Activated CD4-positive, alpha-beta T cell treated with anti-CD3 and anti-CD28 coated beads for 36 hours (primary cell): ENCODE measurements at places on chromosomes 7 and 10.

DNA sequence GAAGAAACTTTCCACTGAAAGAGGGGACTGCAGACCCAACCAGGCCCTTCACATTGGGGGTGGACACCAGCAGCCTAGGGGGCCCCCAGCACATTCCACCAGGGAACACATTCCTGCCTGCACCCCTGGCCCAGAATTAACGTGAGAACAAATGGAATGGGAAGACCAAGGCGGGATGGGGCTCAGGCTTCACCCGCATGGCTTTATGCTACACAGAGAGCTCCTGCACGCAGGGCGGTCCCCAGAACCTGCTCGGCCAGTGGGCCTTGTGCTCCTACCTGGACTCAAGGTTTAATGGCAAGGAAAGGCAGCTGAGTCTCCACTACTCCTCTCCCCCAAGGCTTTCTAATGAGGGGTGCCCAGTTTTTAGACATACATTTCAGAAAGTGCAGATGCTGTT lies 146.3 kb upstream of the GPR26 start:
- DNase-seq: no peak

GRCh38 chr10:50794490-50794889 lies 54.8 kb downstream of the ASAH2B start:
- DNase-seq: no peak

DNA sequence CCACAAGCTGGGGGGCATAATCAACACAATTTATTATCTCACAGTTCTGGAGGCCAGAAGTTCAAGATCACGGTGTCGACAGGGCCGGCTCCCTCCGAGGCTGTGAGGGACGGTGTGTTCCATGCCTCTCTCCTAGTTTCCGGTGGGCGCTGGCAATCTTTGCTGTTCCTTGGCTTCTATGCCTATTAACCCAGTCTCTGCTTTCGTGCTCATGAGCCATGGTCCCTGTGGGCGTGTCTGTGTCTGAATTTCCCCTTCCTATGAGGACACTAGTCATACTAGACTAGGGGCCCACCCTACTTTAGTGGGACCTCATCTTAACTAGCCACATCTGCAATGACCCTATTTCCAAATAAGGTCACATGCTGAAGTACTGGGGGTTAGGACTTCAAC lies 29.4 kb downstream of the HIPK2 start:
- DNase-seq: no peak

GRCh38 chr7:7223250-7223649 lies 40.9 kb downstream of the C1GALT1 start:
- peak; percentile 11 for DNase-seq

GRCh38 chr7:7178906-7179305 lies 3.4 kb upstream of the C1GALT1 start:
- DNase-seq: no peak

GRCh38 chr7:22594020-22594419 lies 94.0 kb upstream of the STEAP1B start:
- no peak for DNase-seq

GRCh38 chr10:25639646-25640045 lies 294.4 kb upstream of the MYO3A start:
- DNase-seq: no peak

GRCh38 chr10:94052866-94053791 lies 59.4 kb downstream of the PLCE1 start:
- no peak for DNase-seq

GRCh38 chr7:155324918-155325235 lies 27.2 kb downstream of the INSIG1 start:
- DNase-seq: no peak

DNA sequence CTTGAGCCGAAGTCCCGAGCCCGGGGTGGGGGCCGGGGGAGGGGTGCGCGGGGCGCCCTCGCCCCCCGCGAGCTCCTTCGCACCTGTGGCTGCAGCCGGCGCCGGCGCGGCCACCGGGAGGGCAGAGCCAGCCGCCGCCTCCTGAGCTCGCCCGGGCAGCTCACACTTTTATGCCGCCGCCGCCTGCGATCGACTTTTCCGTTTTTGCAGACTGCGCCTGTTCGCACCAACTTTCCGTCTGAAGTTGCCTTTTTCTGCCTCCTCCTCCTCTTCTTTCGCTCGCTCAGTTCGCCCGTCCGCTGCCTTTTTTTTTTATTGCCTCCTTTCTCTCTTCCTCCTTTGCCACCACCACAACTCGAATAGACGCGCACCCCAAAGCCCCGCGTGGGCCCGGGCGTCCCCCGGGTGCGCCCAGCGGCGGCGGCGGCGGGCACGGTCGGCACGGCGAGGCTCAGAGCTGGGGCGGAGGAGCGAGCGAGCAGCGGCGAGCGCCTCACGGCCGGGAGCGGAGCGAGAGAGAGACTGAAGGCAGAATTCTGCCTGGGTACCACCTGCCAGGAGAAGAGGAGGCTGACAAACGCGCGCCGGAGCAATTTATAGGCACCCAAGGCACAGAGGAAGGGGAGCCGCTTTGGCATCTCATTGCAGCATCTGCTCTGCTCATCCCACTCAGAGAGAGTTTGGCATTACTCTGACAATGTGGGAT lies at the start of gene C1QL3:
C1QL3 (minus strand) TSS at position 569 of the 706 bp plus-strand sequence. CDS start 814 bp downstream, outside the sequence.
- peak; percentile 67 for DNase-seq

GRCh38 chr10:50528206-50528605 lies 95.5 kb downstream of the SGMS1 start:
- no peak for DNase-seq

GRCh38 chr10:82575318-82575717 lies 700.3 kb downstream of the NRG3 start:
- no peak for DNase-seq

DNA sequence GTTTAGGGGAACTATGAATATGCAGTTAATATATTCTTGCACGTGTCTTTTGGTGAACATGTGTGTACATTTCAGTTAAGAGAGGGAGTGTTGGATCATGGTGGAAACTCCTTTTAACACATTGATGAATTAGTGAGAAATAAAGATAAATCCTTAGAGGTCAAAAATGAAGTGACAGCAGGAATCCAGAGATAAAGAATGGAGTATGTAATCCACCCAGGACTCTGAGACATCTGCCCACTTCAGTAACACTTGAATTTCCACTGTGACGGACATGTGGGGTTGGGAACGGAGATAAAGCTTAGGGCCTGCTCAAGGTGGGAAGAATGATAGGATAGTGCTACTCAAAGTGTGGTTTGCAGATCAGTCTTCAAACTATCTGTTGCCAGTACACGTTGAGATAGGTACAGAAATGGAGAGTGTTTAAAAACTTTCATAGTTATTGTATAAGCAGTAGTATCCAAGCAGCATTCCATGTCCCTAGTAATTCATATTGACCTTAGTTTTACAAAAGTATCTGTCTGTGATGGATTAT lies 6.6 kb upstream of the RELN start:
- DNase-seq: no peak

GRCh38 chr10:83555264-83555663 lies 584.0 kb upstream of the GHITM start:
- no peak for DNase-seq

DNA sequence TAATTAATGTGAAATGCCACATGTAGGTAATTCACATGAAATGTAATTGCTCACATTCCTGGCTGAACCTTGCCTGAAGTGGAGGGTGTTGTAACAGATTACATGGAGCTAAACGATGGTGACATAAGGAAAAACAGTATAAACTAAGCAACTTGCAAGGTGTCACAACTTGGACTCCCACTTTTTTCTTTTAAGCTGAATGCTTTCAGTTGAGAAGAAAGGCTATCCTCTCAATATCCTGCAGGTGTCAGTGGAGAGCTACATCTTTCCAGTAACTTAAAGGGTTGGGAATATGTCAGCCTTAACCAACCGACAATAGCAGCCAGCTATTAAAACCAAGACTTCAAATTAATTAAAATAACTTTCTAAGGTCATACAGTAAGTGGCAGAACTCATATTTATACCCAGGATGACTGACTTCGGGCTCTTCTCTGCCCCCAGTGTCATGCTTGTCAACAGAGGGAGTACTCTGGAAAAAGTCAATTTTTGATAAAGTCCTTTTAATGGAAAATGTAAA lies 33.7 kb downstream of the NRBF2 start:
- no peak for DNase-seq

- no peak for DNase-seq
Measured at GRCh38 chr7:90236721-90237289, 8.2 kb upstream of the CFAP69 start.

DNA sequence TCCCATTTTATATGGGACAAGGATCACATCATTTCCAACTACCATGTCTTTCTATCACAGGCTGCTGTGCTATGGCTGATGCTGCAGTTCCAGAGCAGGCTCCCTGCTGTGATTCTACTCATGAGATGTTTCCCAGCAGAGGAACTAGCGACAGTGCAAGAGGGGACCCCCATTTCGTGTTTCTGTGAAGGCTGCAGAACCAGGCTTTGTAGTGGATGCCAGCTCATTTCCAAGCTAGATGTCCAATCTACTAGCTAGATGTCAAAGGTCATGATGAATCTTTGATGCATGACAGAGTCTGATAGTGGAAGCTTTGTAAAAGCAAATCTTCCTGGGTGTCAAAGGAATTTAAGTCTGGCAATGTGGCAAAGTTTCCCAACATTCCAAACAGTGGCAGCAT lies 21.2 kb upstream of the MYO3A start:
- DNase-seq: no peak
